ENCODE measurements at places on chromosomes 1 and 21.

DNA sequence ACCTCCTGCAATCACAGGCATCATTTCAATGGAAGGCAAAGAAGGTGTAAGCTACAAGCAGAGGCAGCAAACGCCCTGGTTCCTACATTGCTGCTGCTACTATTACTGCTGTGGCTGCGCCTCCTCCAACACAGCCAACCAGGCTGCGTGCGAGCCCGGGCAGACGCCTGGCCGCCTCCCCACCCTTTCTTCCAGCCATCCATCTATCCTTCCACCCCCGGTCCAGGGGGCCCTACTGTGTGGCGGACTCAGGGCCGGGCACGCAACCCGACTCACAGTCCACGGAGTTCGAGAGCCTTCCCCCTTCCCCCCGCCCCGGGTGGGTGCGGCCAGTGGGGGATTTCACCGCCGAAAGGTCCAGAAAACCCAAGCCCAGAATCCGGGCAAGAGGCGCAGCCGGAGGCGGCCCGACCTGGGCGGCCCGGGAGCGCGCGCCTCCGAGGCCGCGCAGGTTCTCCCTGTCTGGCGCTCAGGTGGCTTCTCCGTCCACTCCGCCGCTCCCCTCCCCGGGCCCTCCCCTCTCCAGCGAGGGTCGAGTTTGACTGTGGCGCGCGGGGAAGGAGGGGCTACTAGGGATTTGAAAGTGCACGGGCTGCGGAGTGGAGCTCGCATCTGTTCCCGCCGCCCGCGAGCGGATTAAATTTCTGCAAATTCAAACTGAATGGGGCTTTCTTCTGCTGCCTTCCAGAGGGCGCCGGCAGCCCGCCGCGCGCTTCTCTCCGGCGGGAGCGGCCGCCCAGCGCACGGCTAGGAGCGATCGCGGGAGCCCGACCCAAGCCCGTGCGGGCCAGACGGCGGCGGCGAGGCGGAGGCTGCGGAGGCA lies at the start of gene HUNK:
TSS of gene HUNK (plus strand) at position 569 of the 823 bp plus-strand sequence. CDS start 655 bp downstream, outside the sequence.
- DNase-seq: no peak

GRCh38 chr1:31848381-31848897 lies 32.6 kb upstream of the SPOCD1 start:
- no peak for DNase-seq

- DNase-seq: no peak
Measured at GRCh38 chr1:167879508-167879907, 34.4 kb downstream of the ADCY10 start.

DNA sequence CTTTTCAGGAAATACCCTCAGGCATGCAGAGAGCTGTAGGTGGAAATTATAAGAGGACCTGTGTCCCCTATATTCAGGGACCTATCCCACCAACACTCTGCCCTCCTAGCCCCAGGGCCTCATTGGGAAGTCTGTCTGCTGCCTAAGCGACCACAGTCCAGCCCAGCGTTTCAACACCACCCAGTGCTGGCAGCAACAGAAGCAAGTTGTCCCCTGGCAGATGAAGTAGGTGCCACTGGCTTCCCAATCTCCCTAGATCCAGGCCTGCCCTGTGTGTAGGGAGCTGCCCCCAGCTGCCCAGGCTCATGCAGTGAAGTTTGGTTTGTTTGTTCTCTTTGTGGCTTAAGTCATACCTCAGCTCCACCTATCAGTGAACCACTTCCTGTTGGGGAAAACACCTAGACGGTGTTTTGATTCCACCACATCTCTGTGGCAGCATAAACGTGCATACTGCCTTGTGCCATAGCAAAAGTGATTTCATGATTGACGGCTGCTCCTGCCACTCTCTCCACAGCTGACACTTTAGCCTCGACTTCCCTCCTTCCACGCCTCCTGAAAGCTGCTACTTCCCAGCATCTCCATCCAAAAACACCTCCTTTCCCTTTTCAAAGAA lies 8.1 kb upstream of the LEFTY1 start:
- DNase-seq: no peak

DNA sequence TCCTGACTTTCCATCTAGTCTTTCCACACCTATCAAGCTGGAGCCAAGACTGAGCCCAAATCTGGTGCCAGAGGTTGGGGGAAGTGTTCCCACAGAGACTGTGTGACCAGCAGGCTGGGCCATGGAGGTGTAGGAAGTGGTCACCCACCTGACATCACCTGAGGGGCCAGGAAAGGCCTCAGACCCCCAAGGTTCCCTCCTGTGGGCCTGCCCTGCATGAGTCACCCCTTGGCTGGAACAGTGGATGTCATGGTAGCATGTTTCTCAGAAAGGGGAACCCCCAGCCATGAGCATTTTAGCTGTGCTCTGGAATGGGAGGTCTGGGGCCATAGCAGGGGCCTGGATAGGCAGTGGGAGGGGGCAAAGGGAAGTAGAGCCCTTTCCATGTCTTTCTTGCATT lies 5.7 kb upstream of the TNFRSF8 start:
- no peak for DNase-seq

DNA sequence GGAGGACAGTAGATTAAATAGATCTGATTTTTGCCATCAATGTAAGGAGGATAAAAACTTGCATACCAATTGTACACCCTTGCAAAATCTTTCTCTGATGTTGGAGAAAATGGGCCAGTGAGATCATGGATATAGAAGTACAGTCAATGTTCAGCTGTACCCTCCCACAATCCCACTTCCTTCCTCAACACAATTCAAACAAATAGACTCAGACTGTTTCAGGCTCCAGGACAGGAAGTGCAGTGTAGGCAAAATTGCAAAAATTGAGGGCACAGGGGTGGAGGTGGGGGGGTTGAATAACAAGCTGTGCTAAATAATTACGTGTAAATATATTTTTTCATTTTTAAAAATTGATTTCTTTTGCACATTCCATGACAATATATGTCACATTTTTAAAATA lies 3.9 kb upstream of the IFI44 start:
- no peak for DNase-seq

GRCh38 chr1:206921772-206922265 lies at the start of gene FCMR:
TSS of gene FCMR (minus strand) at chr1:206921941. CDS start at chr1:206921854, 87 bp downstream.
- DNase-seq: peak; percentile 62

DNA sequence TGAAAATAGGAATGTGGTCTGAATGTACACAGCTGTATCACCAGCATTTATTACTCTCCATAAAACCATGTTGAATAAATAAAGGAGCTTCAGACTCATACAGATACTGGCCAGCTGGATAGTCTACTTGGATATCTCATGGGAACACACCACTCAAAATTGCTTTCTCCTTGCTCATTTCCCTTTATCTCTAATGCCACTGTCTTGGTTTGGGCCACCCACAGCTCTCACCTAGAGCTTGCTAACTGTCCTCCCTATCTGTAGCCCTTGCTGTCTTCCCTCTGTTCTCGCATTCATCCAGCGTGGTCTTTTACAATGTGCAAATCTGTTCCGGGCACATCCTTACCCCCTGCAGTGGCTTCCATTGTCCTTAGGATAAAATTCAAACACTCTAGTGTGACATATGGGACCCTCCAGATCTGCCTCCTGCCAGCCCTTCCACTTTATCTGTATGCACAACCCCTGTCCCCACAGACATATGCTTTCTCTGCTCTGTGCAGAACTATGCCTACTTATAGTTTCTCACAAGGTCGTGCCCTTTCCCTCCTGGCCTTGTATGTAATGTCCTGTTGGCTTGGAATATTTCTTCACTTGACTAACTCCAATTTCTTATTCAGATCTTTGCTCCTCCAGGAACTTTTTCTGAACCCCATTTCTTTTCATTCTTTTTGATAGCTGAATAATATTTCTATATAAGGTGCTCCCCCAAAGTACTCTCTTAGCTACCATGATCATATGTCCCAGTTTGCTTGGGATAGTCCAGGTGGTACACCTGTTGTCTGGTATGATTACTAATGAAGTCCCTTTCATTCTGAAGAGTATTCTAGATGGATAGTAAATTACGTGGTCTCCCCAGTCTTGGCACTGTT lies 2.9 kb downstream of the FLVCR1 start:
- DNase-seq: no peak

GRCh38 chr1:209307846-209308245 lies 275.7 kb upstream of the CAMK1G start:
- DNase-seq: no peak

DNA sequence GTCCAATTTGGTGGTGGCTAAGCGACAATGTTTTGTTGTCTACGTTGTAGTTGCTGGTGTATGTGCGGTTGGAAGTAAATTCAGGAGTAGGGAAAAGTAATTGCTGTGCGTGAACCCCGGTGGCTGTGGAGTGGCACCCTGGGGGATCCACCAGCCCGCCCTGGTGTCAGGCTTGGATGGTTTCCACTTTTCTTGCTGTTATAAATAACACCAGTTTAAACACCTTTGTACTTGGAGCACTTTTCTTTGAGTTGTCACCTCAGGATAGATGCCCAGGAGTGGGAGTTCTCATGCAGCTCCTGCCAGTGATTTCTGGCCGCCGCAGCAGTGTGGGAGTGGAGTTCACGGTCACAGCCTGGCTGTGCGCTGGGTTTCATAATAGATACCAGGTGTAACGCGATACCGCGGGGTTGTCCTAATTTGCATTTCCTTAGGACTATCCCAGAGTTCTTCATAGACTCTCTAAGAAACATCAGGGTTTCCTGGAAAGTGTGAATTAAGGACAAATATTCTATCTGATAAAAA lies 12.8 kb upstream of the TMEM200B start:
- DNase-seq: no peak
